GM23248 (cell line): ENCODE measurements at places on chromosomes 7 and 10. TPM values are rescaled to one million over a fixed set of nuclear protein-coding genes. Genes with fewer than 3 reads are reported as not detected.

DNA sequence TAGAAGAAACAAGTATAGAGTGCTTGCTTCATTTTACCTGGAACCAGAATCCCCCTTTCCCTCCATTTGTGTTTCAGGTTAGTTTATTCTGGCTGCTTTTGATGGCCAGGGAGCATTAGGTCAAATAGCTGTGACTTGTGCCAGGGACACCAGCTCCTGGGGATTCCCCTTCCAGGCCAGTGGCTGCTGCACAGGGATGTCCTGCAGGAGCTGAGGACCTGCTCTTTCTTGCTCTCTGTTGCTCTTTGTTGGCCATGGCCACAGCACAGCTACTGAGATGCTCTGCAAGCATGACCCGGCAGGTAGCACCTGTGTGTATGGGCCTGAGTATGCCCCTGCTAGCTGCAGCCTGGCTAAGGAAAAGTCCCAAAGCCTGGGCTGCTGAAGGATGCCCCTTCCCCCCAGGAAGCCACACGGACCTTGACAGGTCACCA lies 208.9 kb downstream of the EBF3 start:
- H3K4me3 ChIP-seq, result no peak overlapping the region
- 0 out of 2 replicates have a peak, but pooled peaks cover 4% of the 10 kb centered on the region for H3K4me1 ChIP-seq
- no peaks in the 10 kb centered on the region for H3K27me3 ChIP-seq
- no peak overlapping the region for H3K27ac ChIP-seq
- no peak for DNase-seq

DNA sequence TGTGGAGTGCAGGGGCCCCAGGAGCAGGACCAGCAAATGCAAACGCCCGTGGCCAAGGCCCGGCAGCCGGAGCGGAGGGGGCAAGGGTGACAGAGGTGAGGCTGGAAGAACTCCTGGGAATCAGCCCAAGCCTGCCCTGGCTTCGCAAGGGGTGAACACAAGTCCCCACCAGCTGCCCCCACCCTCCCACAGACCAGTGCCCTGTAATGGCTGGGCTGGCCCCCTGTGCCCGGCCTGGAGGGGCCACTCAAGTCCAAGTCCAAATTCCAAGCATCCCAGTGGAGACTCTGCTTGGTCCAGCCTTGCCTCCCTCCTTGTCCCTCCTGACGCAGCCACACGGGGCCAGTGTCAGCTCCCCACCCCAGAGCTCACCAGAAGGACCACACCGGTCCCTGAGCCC lies 28.0 kb downstream of the MICALL2 start:
- H3K4me3 ChIP-seq, result no peak overlapping the region
- H3K4me1 ChIP-seq, result no peaks in the 10 kb centered on the region
- H3K36me3 ChIP-seq, result no peaks in the 10 kb centered on the region
- no peak overlapping the region for H3K27ac ChIP-seq
- DNase-seq, result no peak

DNA sequence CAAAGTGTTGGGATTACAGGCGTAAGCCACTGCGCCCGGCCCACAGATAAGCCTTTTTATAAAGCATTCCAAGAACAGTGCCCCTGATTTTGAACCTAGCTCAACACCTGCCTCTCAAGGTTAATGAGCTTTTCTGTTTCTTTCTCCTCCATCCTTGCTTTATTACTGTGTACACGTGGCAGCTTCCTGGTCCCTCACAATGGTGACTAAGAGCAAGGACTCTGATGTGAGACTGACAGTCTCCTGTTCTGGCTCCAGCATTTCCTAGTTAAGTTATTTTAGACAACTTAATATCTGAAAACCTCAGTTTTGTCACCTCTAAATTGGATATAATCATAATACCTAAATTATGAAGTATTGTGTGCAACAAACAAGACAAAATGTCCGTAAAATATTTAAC lies 9.9 kb downstream of the HABP2 start:
- H3K4me1 ChIP-seq, result no peaks in the 10 kb centered on the region
- H3K4me3 ChIP-seq, result peak overlapping the region; percentile 64; the same call in 1 of the 2 replicates

DNA sequence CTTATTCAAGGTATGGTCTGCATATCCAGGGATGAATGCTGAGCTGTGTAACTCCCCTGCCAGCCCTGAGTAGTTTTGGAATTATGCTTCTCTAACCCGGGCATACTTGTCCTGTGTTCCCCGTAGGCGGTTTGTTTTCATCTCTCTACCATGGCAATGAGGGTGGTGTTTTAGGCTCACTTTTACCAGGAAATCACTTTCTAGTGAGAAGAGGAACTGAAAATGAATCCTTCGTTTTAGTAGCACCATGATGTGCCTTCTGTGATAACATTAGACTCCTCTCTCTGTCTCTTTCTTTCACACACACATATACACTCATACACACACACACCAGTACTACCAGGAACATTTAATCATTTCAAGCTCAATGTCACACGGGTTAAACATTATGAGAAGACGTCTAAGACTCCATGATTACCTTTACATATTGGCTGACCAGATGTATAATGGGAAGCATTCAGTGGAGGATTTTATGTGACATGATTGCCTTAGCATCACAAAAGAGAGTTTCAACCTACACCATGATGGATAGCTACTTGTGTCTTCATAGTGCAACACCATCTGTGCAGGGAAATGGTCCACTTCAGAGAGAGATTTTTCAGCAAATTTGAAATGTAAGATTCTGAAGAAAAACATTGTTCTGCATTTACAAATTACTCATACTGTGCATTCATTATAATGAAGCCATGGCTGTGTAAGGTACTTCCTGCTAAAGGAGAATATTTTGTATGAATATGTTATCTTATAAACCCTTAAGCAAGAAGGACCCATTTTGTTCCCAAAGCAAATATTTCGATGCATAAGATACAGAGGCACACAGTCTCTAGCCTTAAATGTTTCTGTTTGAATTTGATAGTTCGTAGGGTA lies 31.0 kb upstream of the PFKP start:
- peaks cover 24% of the 10 kb centered on the region for H3K27me3 ChIP-seq
- no peak overlapping the region for H3K27ac ChIP-seq
- DNase-seq, result no peak
- H3K4me1 ChIP-seq, result no peaks in the 10 kb centered on the region

- DNase-seq, result peak; percentile 84
- peaks cover 13% of the 10 kb centered on the region for H3K4me1 ChIP-seq
- no peak overlapping the region for H3K27ac ChIP-seq
- H3K4me3 ChIP-seq, result 0 out of 2 replicates have a peak overlapping the region, but pooled peaks have one; percentile 24
- H3K27me3 ChIP-seq, result no peaks in the 10 kb centered on the region
- no peaks in the 10 kb centered on the region for H3K36me3 ChIP-seq
Observed at GRCh38 chr10:107442035-107442505, 277.6 kb upstream of the SORCS1 start.

Gene C10orf67
- under 0.01 and 0.25 TPM in 2 replicates for total RNA-seq

Gene CDK14
- 21.2 and 24.9 TPM in 2 replicates for total RNA-seq

Gene DDC
- not detected in 2 replicates for total RNA-seq
